ENCODE measurements at places on chromosomes 5 and 9.
A peak's percentile ranks its signal among the peaks of the same experiment; 100 is the strongest.

- no peak for DNase-seq
Measured at GRCh38 chr5:137561608-137562007, 62.5 kb upstream of the SPOCK1 start.

DNA sequence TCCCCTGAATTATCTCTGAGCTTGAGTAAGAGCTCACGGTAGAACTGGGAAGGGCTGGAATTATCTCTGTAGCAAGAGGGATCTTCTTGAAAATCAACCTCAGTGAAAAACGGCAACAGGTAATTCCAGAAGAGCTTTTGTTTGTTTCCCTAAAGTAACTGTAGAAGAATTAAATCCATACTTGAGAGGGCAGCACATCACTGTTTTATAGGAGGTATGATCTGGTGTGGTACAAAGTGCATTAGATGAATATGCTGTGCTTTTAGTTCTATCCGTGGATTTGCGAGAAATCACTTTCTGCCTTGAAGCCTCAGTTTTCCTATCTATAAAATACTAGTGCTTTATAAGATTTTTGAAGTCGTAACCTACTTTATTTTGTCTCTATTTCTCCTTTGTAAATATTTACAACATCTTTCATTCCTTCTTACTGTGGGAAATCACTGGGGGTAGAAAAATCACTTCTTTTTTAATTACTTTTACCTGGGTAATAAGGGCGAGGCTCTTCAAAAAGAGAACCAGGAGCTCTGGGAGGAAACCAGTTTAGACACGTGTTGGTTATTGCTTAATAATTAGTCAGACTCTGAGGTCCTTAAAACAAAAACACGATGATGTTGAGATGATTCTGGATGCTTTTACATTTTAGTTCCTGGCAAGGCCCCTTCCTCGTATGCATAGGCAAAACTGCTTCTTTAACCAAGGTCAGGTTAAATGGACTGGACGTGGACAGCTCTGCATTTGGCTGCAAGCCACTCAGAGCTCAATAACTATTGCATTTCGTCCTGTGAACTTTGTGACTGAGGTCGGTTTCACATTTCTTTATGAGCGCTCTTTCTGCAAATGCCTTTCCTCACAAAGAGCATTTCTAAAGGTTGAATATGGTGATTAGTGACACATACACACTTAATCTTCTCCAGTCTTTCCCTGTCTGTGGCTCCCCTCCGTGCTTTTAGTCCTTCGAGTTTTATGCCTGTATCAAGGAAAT lies 376.1 kb downstream of the BRINP1 start:
- no peak for DNase-seq

DNA sequence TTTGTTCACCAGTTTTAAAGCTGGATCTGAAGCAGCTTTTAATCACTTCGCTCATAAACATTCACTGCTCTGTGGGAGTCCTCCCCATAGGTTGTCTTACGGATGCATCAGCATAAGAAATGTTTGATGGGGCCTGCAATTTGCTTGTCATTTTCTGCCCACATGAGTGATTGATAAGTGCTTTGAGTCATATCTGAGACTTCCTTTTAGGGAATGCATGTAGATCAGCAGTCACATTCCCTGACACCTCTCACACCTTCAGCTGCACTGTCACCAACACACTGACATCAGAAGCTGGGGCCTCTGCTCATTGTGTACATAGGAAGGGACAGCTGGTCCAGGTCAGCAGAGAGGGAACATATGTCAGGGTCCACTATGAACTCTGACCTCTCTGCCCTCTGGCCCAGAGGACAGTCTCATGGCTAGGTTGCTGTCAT lies 84.1 kb upstream of the SPATA31D4 start:
- DNase-seq: no peak

DNA sequence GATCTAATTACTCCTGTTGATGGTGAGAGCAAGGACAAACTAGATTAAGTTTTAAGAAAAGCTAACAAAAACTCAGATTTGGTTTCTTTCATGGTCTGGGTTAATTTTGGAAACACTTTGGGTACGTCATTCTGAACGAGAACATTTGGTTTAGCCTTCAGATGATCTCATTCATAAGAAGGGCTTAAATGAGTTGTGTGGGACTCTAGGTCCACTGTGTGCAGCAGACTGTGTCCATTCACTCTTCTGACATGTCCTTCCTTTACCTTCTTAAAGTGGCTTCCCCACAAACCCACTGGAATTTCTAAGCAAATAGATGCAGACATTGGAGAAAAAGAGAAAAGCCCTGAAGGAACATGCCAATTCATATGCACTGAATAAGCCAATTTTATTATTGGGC lies 96.8 kb downstream of the FBXO4 start:
- no peak for DNase-seq

DNA sequence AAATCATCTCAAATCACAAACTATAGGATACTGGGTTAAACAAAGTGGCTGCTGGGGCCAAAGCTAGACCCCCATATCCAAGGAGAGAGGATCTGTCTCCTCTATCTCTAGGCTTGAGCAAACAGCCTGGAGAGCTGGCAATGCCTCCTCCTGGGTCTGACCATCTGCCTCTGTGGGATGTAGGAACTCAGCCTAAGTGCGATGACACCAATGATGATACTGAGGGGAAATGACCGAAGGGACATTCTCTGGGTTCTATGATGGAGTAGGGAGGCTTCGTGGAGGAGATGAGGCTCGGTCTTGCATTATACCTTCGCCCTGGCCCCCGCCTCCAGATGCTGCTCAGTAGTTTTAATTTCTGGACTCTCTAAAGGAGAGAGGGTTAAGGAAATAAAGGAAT lies 9.3 kb upstream of the SPATA24 start:
- no peak for DNase-seq

GRCh38 chr9:122912671-122912963 lies 506 bp downstream of the ZBTB6 start:
- no peak for DNase-seq

- no peak for DNase-seq
Measured at GRCh38 chr5:179345433-179346321, at the start of gene ADAMTS2. TSS of gene ADAMTS2 (minus strand) at chr5:179345461. CDS start at chr5:179345328, 133 bp downstream.

DNA sequence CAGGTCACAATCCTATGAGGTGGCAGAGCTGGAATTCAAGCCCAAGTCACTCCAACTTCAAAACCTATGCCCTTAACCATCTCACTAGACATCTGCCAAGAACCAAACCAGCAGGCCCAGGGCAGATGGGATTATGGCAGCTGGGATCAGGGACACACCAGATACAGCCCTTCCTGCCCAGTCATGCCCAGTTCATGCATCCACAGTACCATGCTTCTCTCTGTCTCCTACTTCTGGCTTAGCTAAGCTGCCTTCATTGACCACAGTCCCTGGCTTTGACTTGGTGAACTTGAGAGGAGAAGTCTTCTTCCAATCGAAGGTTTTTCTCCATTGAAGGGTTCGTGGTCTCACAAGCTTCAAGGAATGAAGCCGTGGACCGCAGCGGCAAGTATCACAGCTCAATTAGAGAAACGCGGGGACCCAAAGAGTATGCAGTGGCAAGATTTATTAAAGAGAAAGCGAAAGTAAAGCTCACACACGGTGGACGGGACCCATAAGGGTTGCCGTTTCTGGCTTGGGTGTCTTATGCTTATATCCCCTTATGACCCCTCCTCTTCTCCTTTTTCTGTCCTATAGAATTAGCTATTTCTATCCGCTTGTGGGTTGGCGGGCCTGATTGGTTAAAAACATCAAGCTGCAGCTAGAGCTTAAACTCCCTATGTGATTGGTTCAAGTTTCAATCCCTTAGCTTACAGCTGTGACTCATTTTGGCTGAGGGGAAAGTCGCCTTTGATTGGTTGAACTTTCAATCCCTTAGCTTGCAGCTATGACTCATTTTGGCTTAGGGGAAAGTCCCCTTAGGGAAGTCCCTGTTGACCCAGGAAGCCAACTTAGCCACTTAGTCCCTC lies 101.2 kb downstream of the TRIM36 start:
- DNase-seq: no peak

DNA sequence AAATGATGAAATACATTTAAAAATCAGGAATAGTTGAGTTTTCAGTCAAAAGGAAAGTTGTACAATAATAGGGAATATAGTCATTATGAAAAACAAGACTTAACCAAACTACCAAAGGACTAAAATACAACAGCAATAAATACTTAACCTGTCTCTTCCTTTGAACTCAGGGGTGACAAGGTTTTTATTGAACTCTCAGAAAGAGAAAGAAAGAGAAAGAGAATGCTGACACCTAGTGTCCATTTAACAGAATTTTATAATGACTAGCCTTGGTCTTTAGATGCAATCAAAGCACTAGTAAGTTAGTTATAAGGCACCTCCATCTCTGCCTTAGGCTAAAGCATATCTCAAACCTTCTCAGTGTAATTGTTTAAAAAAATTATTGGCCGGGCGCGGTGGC lies 47.5 kb downstream of the UIMC1 start:
- no peak for DNase-seq

GRCh38 chr5:145825751-145826180 lies 9.4 kb downstream of the PRELID2 start:
- DNase-seq: no peak

GRCh38 chr5:140174465-140175366 lies at the start of gene CYSTM1:
TSS of gene CYSTM1 (plus strand) at chr5:140175188. CDS start at chr5:140194466, 19,278 bp downstream.
- DNase-seq: peak; percentile 33

- no peak for DNase-seq
Measured at GRCh38 chr9:130334915-130335314, 69.4 kb downstream of the HMCN2 start.

GRCh38 chr9:10274175-10274574 lies 338.6 kb downstream of the PTPRD start:
- no peak for DNase-seq

- no peak for DNase-seq
Measured at GRCh38 chr5:172841256-172841655, 7.2 kb downstream of the ERGIC1 start.

DNA sequence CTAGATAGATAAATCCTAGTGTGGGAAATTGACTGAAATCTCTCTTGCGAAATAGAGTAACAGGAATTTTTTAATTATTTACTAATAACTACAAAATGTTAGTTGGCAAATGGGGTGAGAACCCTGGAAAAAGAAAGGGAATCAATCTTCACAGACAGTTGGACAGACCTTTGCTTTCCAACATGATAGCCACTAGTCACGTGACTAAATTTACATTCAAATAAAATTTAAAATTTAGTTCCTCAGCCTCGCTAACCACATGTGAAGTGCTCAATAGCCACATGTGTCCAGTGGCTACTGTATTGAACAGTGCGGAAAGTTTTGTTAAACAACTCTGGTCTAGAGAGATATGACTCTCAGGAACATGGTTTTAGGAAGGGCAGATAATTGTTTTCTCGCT lies 289.9 kb upstream of the RASA1 start:
- no peak for DNase-seq

DNA sequence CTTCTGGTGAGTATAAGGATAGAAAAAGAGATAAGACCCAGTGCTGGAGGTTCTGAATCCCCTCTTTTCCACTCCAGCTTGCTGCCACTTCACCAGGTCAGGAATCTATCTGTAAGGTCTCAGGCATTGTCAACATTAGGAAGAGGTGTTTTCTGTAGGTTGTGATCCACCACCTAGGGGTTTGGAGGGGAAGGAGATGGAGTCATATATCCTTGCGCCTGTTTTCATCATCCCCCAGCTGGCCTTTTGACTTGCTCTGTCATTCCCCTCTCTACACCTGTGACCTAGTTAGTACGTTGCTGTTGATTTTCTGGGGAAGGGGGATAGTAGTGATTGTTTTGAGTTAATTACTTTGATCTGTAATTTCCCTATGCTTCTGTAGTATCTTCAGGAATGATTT lies 20.5 kb downstream of the SPINK5 start:
- no peak for DNase-seq

GRCh38 chr9:86500031-86500430 lies 145.8 kb upstream of the TUT7 start:
- no peak for DNase-seq

DNA sequence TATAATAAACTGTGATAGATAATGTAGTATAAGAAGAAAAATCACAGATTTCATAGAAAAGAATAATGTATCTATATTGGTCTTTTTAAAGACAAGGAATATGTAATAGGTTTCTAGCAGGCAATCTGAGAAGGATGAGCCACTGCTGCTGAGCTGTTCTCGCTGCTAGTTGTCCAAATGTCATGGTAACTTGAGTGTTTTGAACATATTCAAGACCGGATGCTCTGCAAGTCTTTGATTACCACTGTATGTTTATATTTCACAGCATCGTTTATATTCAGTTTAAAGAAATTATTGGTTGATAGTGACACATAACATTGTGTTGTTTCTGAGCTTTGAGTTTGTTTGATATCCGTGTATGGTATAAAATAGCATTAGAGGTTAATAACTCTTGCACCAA lies 9.6 kb downstream of the C5orf47 start:
- DNase-seq: no peak

DNA sequence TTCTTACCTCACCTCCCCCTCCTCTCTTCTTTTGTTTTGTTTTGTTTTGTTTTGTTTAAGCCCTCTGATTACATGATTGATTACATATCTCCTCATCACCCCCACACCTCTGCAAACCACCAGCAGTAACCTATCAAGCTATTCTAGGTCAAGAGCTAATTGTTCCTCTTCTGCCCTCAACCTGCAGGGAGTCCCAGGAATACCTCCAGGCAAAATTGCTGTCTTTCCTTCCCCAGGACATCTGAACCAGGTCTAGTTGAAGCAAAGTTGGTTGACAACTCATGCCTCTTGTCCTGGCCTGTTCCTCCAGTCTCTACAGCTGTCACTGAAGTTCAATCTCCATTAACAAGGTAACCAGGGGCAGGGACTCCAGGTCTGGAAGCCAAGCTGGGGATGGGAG lies 80.0 kb upstream of the PTGER4 start:
- DNase-seq: no peak

- DNase-seq: no peak
Measured at GRCh38 chr5:16467363-16468219, 2.0 kb upstream of the ZNF622 start.

DNA sequence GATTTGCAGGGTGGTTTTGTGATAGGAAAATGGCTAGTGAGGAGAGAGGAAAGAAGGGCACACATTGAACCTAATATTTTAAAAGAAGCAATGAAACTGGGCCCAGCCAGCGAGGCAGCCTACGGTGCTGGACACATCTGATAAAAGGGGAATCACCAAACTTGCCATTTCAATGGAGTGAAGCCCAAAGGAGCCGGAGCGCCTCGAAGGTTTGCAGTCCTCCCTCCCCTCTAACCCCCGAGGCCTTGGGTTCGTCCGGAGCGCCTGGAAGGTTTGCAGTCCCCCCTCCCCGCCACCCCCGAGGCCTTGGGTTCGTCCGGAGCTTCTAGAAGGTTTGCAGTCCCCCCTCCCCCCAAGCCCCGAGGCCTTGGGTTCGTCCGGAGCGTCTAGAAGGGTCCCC lies 132.6 kb downstream of the TENT4A start:
- no peak for DNase-seq

- DNase-seq: no peak
Measured at GRCh38 chr9:136238342-136238732, 7.3 kb downstream of the QSOX2 start.

GRCh38 chr5:174188295-174188694 lies 142.8 kb downstream of the NSG2 start:
- DNase-seq: no peak

- no peak for DNase-seq
Measured at GRCh38 chr9:98961513-98962180, 17.9 kb downstream of the COL15A1 start.

GRCh38 chr5:126519637-126520592 lies 75.1 kb downstream of the ALDH7A1 start:
- no peak for DNase-seq

GRCh38 chr5:66209794-66210193 lies 65.7 kb downstream of the SREK1 start:
- DNase-seq: no peak

- no peak for DNase-seq
Measured at GRCh38 chr5:150505041-150505511, 2.9 kb upstream of the NDST1 start.

Measured in AG04449 (cell line).